Epithelial cell of proximal tubule (primary cell): ENCODE measurements at places on chromosomes 16 and 17. TPM values are rescaled to one million over a fixed set of nuclear protein-coding genes. Genes with fewer than 3 reads are reported as not detected.

GRCh38 chr17:37191219-37191618 is 184.6 kb upstream of the C17orf78 start:
- DNase-seq, result no peak

DNA sequence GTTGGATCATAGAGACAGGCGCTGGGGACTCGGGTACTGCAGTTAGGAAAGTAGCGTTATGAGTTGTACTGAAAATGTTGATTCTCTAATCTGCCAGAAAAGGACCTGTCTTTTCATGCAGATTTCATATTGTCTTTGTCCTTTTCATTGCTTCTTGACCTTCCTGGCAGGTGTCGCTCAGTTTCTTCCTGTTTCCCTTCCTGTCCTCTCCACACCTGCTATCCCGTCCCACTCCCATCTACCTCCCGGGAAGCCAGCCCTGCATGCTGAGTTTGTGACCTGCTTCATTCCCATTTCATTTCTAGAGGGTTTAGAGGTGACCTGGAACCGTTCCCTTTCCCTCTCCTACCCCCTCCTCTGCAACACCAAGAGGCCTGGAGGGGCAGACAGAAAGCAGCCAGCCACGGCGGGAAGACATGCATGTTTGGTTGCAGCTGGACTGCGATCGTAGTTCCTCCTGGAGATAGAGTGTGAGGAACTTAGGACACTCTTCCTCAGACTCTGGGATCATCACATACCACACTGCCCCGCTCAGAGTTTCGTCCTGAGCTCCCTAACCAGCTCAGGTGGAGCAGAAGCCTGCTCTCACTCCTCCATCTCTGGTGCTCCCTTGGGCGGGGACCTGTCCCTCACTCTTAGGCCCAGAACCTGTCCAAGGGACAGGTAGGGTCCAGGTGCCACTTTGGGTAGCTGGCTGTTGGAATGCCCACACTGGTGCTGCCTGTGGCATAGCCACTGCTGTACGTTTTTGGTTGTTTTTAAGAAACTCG is 23.9 kb upstream of the ARHGAP23 start:
- DNase-seq, result no peak

- DNase-seq, result no peak
Observed at GRCh38 chr17:13589658-13590057, 12.1 kb downstream of the HS3ST3A1 start.

DNA sequence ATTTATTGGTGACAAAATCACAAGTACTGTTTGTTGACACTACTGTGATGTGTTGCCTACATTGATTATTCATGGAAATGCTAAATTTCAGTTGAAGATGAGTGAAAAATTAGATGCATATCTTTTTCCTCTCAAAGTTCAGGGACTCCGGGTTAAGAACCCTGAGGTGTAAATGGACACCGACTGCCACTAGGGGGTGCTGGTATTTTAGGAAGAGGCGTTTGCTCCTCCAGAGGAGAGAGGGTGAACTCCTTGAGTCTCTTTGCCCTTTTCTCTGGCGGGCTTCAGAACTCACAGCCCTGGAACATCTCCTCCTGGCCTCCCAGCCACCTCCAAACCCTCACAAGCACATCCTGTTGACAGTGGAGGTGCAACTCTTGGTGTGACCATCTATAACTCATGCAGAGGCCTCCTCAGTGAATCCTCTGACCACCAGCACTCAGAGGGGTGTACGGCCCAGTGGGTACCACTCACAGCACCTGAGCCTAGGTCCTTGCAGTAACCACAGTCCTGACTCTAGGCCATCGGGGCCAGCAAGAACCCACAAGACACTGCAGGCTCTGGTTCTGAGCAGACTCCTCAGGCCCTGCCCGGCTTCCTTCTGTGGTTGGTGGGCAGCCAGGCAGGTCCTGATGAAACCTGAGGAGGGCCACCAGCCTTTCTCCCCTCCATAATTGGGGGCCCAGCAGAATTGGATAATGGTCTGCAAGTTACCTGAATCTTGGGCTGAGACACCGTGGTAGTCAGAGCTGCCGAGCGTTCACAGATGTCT is 26.2 kb upstream of the PIK3R5 start:
- peak; percentile 7 for DNase-seq

DNA sequence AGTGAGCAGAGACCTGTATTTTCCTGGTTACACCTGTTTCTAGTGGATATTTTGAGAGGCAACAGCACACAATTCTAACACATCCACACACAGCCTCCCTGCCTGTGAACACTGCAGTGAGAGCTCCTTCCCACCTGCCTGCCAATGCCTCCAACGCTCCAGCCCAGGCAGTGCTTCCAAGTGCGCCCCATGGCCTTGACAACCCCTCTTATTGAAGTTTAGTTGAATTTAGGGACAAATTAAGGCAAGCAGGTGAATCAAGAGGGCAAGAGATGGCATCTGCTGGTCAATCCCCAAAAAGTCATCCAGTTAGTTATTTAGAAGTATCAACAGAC is 4.7 kb upstream of the MXRA7 start:
- DNase-seq, result no peak

- no peak for DNase-seq
Observed at GRCh38 chr16:25026621-25027020, 11.5 kb upstream of the ARHGAP17 start.

DNA sequence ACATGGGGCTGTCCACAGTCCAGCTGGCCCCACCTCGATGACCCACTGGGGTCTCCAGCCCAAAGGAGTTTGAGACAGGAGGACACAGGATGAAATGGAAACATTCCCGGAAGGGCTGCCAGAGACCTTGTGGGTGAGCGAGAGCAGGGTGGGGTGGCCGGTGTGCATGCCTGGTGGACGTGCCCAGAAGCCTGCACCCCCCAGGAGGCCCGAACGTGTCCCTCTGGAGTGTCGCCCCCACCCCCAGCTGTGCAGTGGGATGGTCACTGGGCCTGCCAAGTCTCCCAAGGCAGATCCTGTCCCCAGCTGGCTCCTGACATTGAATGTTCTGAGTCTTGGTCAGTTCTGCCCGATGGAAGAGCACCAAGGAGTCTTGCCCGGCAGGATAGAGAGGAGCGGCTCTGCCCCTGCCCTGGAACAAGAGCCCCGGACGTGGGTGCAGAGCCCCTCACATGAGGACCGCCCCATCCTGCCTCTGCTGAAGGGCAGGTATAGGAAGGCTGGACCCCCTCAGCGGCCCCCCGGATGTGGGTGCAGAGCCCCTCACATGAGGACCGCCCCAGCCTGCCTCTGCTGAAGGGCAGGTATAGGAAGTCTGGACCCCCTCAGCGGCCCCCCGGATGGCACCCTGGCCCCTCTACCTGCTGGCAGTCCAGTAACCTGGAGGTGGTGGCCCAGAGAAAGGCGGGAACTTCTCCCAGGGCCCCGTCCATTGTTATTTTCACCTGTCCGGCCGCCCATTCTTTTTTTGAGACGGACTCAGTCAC is 3.1 kb upstream of the CAPN15 start:
- no peak for DNase-seq

DNA sequence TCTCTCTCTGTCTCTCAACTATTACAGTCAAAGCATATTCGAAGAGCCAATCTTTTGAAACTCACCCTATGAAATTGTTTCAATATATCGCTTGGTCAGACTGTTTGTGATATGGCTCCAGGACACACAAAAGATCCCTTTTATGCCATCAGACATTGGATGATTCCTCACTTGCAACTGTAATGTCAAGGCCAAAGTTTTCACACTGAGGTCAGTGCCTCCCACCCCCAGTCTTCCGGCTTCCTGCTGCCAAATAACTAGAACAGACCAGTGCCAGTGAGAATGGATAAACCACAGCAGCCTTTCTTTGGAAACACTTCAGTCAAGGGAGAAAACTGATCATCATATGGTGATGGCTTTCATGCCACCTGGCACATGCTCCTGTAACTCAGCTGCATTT is 321.9 kb upstream of the ZFHX3 start:
- no peak for DNase-seq

GRCh38 chr17:48545022-48545375 is at the start of gene HOXB2:
Gene HOXB2 (minus strand): TSS chr17:48545109. CDS start chr17:48544911, 198 bp downstream.
- DNase-seq, result no peak

DNA sequence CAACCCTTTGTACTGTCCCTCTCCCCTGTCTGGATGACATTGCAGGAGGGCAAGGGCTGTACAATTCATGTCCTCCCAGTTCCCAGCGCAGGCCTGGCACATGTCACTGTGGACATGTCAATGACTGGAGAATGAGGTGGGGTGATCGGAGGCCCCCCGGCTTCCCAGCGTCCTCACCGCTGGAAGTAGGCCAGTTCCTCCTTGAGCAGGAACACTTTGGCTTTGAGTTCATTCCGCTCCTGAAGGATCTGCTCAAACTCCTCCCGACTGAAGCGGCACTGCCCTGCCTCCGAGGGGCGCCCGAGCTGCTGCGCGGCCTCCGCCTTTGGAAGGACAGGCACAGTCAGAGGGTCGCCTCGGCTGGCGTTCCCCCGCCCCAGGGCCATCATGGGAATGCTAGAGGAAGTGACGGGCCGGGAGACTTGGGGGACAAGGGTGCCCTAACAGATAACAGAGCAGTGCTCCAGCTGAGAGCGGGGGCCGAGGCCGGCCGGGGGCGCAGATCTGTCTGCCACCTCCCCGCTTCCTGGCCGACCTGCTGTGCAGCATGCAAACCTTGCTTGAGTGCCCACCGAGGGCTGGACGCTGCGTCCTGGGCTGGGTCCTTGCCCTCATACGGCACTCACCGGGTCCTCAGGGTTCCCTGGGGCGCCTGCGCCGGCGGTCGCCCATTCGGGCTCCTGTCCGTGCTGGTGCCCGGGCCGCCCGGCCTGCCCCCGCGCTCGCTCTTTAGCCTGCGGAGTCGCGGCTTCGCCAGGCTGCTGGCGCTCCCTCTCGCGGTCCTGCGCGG is 1.3 kb downstream of the RILP start:
- DNase-seq, result no peak

DNA sequence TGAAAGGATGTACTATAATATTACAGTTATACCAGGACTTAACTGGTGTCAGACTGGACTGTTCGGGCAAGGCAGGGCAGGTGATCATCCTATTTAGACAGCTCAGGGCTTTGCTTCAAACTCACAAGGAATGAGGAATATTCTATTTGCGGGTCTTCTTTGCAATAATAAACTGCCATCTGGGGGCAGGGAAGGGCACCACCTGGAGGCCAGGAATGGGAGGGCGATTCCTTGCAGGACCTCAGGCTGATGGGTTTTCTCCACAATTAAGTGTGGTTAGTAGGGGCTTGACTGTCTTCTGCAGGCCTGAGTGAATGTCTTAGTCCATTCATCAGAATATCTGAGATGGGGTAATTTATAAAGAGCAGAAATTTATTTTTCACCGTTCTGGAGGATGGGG is 424.1 kb downstream of the CA10 start:
- DNase-seq, result no peak

DNA sequence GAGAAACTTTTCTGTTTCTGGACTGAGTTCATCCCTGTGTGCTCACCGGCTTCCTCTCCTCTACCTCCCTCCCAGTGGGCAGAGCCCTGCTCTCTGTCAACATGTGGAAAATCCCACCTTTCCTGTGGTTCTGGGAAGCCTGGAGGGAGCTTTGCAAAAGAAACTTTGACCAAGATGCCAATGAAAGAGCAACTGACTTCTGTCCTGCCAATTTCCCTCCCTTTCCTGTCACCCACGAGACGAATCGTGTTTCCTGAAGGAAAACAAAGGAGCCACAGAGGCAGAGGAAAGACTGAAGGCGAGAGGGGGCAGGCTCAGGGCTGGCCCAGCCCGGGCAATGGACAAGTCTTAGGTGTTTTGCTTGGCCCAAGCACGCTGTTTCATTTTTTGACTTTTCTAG is 82.8 kb downstream of the PLCG2 start:
- DNase-seq, result no peak

DNA sequence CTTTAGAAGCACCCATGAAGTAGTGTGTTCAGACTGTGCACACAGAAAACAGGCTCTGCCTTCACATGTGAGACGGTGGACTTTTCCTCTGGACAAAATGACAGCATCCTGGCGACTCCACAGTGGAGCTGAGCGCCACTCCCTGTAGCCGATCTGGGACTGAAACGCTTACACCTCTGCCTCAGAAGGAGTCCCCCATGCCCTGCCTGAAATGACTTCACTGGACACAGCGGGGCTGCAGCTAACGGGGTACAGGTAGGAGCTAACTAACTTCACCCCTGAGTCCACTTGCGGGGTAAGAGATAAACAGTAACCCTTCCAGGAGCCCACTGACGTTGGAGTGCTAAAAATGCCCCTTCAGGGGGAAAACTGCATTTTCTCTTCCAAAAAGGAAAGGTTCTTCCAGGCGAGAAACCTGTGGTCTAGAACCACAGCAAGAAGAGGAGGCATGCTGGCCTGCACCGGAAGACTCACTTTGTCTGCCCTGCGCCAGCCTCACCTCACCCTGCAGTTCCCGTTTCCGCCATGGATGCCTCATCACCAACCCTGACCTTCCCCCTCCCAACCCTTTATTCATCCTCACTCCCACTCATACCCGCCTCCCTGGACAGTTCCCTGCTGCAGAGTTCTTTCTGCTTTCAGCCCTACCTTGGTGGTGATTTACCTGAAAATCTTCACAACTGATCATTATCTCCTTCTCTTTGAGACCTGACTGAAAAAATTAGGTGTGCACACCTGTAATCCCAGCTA is 19.4 kb upstream of the ENDOV start:
- DNase-seq, result no peak

GRCh38 chr17:50352693-50353599 is 7.0 kb downstream of the XYLT2 start:
- no peak for DNase-seq

DNA sequence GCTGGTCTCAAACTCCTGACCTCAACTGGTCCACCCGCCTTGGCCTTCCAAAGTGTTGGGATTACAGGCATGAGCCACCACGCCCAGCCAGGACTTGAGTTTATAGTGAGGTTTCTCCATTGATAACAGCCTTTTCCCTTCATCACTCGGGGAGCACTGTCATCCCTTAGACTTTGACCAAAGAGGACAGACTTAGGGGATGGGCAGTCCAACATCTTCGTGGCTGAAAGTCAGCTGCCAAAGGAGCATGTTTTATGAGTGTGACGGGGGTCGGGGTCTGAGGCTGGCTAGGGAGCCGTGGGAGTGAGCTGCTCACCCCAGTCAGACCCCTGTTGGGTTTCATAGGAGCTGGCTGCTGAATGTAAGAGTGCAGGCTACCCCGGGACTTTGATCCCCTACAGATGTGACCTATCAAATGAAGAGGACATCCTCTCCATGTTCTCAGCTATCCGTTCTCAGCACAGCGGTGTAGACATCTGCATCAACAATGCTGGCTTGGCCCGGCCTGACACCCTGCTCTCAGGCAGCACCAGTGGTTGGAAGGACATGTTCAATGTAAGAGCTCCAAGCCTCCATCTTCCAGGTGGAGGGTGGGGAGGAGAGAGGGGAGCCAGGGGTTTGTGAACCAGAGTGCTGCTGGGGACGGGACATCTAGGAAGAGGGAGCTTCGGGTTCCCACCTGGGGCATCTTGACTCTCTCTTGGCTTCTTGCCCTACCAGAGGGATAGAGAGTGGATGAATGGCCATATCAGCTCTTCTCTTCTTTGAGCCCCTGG is 3.1 kb downstream of the DHRS11 start:
- DNase-seq, result no peak

KRTAP4-3 gene
- total RNA-seq, result not detected in 2 replicates

FBXW10 gene
- not detected in 2 replicates for total RNA-seq

NACA2 gene
- total RNA-seq, result not detected in 2 replicates

SPATA22 gene
- total RNA-seq, result 0.07 TPM in 1 of 2 replicates, not detected in the other

TBC1D3E gene
- not detected in 2 replicates for total RNA-seq

CA5A gene
- not detected in 2 replicates for total RNA-seq

PLA2G10 gene
- total RNA-seq, result 0.22 TPM in 1 of 2 replicates, not detected in the other

CCL17 gene
- not detected in 2 replicates for total RNA-seq

CDH15 gene
- total RNA-seq, result not detected in 2 replicates
